Left cardiac atrium (tissue), 4 donors: ENCODE measurements at places on chromosomes 13 and 19. TPM values are rescaled to one million over a fixed set of nuclear protein-coding genes. Genes with fewer than 3 reads are reported as not detected.

- DNase-seq, result no peak
Observed at GRCh38 chr19:13865571-13866462, 11.1 kb upstream of the NANOS3 start.

PRODH2 gene
- not detected for total RNA-seq

IGLON5 gene
- 0.16 TPM for total RNA-seq

ZSCAN4 gene
- total RNA-seq, result 0.13 TPM

DNA sequence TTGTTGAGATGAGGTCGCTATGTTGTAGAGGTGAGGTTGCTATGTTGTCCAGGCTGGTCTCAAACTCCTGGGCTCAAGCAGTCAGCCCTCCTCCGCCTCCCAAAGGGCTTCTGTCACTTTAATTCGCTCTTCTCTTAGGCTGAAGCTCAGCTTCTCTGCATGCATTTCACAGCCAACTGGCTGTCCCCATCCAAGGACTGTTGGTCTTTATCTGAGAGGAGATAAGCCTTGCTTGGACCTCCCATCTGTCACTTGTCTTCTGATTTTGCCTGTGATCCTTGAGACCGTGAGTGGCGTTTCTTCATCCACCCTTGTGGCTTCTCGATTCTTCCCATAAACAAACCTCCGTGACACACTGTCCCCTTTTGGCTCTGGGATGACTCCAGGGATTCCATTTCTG, 24.4 kb downstream of the CERS1 start:
- no peak for DNase-seq

DNA sequence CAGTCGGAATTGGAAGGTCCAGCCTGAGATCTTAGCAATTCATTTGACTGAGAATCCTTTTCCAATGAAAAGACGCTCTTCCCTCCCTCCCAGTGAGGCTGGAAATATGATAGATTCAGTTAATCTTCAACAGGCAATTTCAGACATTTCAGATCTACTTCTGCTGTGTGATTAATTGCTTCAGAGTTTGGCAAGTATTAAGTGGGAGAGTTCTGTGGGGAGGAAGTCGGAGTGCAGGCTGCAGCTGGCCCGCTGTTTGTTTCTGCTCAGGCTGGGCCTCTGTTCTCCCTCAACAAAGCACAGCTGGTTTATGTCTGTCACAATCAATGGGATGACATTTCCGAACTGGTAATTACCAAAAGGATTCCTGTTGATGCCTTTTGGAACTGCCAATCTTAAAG, 178.2 kb downstream of the NDFIP2 start:
- peak; percentile 43 for DNase-seq

KASH5 gene
- total RNA-seq, result not detected

DNA sequence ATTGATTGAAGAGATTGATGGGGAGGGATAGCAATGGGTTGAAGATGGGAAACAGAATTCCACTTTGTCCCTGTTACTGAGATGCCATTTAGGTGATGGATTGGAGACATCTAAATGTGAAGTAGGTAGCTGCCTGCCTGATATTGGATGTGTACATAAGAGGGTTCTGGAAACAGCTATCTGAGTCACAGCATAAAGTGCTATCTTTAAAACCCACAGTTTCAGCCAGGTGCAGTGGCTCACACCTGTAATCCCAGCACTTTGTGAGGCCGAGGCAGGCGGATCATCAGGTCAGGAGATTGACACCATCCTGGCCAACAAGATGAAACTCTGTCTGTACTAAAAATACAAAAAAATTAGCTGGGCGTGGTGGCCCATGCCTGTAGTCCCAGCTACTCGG, 72.6 kb downstream of the DNAJC3 start:
- no peak for DNase-seq

DNA sequence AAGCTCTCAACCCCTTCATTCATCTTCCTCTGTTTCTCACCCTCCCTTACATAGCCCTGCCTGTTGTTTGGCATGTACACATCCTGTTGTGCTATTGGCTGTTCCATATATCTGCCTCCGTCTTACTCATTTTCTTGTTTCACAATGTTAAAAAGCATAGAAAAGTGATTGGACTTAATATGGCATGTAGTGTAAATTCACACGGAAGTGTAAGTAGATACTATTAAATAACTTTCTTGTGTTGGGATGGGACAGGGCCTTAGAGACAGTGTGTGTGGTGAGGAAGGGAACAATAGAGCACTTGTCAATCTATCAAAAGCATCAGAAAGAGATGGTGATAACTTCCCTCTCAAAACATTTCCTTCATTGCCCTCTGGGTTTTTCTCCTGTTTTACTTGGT, 12.3 kb downstream of the LMO7 start:
- no peak for DNase-seq

GRCh38 chr19:42276284-42276683, 7.2 kb downstream of the CIC start:
- DNase-seq, result no peak

SERP2 gene
- 12.9 TPM for total RNA-seq

GRCh38 chr19:31255174-31255799, 93.9 kb downstream of the TSHZ3 start:
- DNase-seq, result no peak

DNA sequence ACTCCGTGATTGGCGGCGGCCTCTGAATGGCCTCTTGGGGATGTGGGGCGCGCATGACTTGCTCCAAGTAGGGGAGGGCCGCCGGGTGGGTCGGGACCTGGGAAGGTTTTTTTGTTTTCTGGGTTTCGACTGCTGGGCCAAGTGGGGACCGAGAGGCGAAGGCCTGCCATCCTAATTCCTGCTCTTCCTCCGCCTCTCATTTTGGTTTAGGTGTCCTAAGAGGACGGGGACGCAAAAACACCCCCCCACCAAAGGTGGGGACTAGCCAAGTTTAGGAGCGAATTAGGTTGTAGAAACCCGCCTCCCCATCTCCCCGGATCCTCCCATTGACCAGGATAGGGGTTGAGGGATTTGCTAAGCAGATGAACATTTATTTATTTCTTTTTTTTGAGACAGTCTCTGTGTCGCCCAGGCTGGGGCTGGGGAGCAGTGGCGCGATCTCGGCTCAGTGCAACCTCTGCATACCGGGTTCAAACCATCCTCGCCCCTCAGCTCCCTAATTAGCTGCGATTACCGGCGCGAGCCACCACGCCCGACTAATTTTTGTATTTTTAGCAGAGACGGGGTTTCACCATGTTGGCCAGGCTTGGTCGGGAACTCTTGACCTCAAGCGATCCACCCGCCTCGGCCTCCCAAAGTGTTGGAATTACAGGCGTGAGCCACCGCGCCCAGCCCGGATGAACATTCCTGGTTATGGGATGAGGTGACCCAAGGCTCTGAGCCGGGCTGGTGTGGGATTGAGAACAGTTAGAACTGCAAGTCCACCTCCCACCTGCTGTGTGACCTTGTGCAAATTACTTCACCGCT, 838 bp downstream of the PPP2R1A start:
- peak; percentile 54 for DNase-seq

CYP2F1 gene
- total RNA-seq, result not detected

DNA sequence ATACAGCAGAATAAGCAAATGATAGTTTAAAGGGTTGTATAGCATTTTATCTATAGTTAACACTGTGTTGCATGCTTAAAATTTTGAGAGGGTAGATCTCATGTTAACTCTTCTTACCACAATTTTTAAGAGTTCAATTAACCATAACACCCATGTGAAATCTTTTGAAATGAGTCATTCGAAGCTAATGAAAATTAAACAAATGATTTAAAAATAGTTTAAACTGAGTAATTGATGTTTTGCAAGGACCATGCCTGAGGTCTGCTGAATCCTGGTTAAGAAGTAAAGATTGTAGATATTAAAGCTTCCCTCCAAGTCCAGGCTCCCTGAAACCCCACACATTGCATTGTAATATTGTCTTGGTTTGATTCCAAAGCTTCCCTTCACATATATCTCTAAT, 176.7 kb upstream of the RNF113B start:
- DNase-seq, result no peak

DNA sequence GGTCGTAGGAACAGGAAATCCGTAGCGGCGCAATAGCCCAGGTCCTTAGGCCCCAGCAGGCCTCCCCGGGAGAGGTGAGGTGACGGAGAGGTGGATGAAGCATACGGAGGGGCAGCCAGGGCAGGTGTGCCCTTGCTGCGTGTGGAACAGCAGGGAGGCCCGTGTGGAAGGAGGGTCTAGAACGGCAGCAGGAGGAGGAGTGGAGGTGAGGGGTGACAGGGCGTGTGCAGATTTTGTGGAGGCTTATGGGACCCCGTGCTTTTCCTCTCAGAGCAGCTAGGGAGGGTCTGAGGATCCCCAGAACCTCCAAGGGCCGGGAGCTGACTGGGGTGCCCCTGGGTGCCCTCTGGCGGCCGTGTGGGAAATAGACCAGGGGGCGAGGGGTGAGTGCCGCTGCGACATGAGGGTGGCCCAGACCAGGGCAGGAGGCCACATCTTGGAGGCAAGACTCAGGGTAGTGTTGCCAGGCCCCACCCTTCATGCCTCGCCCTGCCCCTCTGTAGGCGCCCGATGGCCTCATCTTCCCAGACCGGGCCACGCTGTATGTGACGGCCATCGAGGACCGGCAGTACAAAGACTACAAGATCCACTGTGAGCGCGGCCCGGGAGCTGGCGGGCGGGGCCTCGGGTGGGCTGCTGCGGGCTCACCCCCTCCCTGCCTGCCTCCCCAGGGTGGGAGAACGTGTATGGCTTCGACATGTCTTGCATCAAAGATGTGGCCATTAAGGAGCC, 5.0 kb upstream of the ADM5 start:
- no peak for DNase-seq

- no peak for DNase-seq
Observed at GRCh38 chr19:33998739-33999345, 173.5 kb upstream of the LSM14A start.

- no peak for DNase-seq
Observed at GRCh38 chr13:100620792-100621191, 32.2 kb upstream of the GGACT start.

CPB2 gene
- total RNA-seq, result not detected

GRCh38 chr19:29942404-29943261, 594 bp downstream of the URI1 start:
- DNase-seq, result peak; percentile 64

ELL gene
- 10.8 TPM for total RNA-seq

DNA sequence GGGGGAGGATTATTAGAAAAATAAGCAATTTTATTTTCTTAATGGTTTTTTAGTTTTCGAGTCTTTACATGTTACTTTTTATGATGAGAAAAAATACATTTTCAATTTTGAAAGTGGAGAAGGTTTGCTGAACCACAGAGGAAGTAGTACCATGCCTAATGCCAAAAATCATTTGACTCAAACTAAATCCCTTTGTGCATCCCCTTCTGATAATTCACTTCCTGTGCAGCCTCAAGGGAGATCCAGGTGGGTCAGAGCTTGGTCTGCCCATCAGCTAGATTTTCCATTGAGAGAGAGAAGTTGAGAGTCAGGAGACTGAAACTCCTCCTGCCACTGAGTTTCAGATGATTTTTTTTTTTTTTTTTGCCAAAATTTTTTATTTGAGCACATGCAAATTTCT, 571.7 kb downstream of the LIG4 start:
- DNase-seq, result no peak

GRCh38 chr13:50654331-50654730, 189.2 kb downstream of the DLEU7 start:
- DNase-seq, result no peak

GNG7 gene
- total RNA-seq, result 45.9 TPM

DNA sequence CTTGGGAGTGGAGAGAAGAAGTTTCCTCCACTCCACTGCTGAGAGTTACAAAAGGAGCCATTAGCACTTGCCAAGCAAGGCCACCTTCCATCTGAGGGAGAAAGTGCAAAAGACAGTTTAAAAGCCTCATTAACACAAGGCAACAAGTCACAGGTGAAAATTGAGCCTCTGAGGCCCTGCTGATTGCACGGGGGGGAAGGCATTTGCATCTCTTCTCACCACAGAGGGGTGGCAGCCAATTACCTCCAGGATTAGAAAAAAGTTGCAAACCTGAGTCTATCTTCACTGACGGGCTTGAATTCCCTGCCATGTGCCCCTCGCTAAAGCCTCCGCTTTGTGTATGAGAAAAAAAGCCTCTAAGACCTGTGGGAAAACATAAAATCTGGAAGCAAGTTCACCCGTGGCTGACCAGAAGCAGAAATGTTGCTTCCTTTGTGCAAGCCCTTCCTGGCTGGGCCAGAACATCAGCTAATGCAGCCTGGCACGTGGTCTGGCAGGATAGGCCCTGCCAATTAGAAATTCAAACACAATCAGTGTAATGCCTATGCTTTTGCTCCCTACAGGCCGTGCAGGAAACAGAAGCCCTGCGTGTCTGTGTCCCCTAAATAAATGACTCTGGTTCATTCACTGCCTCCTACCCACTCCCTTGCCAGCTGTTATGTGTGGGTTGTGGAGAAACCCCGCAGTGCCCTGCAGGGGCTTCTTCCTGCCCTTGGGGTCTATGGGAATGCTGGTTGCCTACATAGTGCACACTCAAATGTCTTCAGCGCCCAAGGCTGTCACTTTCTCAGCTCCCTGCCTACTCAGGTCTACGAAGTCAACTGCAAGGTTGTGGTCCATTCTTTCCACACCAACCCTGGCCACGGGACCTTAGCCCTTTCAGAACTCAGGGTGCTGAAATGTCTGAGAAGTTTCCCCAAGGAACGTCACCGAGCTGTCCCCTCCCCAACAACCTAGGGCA, 150.2 kb downstream of the UQCRFS1 start:
- no peak for DNase-seq

DNA sequence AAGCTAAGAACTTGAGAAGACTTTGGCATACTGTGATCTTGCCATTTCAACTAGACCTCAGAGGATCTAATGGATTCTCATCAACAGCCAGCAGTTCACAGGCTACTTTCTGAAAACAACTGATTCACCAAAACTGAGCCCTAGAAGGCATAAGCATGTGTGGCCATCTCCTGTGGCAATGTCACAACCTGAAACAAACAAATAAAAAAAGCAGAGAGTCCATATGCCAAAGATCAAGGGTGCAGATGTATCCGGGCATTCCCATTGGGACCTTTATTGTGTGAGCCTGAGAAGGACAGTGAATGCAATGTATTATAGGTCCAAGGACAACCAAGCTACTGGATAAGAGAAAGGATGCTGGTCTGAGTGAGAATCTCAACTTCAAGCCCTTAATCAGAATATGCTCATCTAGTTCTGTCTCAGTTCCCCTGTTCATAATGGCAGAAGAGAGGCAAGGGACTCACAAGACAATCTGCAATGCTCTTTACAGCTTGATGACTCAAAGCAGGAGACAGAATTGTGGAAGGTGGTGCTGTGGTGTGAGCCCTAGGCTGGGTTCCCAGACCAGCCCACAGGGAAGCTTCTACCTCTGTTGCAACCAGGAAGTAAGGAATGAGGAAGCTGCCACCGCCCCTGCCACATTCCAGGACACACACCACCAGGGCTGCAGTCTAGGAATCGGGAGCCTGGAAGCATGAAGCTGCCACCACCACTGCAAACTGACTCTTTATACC, 133.7 kb downstream of the RAP2A start:
- DNase-seq, result no peak

FCER2 gene
- total RNA-seq, result 0.31 TPM

GRCh38 chr13:102897371-102898138, 51.7 kb downstream of the ERCC5 start:
- peak; percentile 43 for DNase-seq

GRCh38 chr19:13963603-13964105, 11.3 kb downstream of the DCAF15 start:
- no peak for DNase-seq
